ENCODE measurements at places on chromosomes 2 and 18. TPM values are rescaled to one million over a fixed set of nuclear protein-coding genes. Genes with fewer than 3 reads are reported as not detected.

STON1 gene
- 12.1 TPM for total RNA-seq

DES gene
- total RNA-seq = 28.9 TPM

TCF23 gene
- total RNA-seq = 0.13 TPM

VIT gene
- 23.1 TPM for total RNA-seq

FBXO36 gene
- 13.7 TPM for total RNA-seq

CDK5R2 gene
- total RNA-seq = not detected

FZD7 gene
- 10.7 TPM for total RNA-seq

DNA sequence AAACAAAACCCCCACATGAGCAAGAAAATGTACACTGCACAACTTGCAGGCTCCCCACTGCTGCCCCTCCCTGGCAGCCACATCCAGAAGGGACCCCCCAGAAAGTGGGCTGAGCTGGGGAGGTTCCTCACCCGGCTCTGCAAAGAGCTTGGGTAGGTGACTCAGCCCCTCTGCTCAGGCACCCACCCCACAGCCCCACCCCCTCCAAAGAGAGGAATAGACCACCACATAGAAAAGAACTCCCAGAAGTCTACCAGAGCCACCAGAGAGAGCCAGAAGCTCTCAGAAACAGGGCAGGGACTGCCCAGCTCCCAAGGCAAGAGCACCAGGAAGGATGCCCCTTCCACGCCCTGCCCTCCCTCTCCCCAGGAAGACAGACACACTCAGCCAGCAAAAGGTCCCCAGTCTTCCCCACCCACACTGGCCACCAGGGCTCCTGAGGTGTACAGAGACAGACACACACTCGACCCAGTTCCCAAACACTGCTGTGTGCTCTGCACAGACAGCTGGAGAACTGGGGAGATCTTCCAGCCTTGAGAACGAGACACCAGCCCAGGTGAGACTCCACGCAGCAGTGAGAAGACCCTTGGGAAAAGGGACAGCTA is 28.2 kb downstream of the BIN1 start:
- no peak for DNase-seq

DNA sequence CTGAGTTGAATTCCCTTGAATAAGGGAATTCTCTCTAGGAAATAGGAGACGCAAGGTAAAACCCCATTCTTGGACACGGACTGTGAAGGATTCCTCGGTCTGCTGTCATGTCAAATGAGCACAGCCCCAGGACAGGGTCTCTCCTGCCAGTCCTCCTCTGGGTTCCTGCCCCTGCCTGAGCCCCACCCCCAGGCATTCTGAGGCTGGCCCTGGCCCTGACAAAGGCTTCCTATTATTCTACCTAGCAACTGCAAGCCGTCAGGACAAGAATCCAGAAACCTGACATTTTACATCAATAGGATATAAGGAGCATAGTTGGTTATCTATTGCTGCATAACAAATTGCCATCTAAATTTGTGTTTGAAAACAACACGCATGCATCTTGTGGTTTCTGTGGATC is 253.3 kb upstream of the AGAP1 start:
- no peak for DNase-seq

GRCh38 chr2:45725731-45726130 is 74.3 kb downstream of the PRKCE start:
- no peak for DNase-seq

GRCh38 chr2:45964223-45964841 is 312.9 kb downstream of the PRKCE start:
- DNase-seq = peak; percentile 83

DNA sequence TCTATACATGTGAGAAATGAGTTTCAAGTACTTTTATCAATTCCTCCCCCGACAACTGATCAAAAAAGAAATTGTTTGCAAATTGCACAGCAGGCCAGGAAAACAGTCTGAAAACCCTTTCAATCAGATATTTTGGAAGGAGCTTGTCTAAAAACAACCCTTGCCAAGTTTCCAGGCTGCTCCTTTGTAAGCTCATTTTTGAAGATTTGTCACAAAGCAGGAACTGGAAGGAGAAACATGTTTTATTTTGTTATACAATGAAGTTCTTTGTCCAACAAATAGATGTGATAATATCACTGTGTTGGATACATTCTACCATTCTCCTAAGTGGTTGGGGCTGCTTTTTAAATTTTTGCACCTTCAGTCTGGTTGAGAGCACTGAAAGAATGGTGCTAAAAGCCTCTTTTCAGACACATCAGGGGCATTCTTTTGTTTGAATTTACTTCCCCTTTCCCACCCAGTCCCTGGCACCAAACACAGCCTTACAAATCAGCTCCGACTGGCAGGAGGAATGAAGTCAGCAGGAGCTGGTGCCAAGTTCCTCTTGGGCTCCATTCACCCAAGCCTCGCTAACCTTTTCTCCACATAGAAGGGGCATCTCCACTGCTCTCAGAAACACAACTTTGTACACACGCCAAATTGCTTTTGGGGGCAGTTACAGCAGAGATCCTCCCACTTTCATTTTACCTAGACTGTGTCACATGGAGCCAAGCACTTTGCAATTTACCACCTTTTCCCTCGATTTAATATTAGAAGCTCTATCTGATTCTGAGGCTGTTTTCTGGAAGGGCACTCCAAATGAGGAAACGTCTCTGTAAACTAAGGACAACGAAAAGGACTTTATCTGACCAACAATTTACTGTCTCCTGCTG is 88.0 kb downstream of the C1D start:
- peak; percentile 42 for DNase-seq

DNA sequence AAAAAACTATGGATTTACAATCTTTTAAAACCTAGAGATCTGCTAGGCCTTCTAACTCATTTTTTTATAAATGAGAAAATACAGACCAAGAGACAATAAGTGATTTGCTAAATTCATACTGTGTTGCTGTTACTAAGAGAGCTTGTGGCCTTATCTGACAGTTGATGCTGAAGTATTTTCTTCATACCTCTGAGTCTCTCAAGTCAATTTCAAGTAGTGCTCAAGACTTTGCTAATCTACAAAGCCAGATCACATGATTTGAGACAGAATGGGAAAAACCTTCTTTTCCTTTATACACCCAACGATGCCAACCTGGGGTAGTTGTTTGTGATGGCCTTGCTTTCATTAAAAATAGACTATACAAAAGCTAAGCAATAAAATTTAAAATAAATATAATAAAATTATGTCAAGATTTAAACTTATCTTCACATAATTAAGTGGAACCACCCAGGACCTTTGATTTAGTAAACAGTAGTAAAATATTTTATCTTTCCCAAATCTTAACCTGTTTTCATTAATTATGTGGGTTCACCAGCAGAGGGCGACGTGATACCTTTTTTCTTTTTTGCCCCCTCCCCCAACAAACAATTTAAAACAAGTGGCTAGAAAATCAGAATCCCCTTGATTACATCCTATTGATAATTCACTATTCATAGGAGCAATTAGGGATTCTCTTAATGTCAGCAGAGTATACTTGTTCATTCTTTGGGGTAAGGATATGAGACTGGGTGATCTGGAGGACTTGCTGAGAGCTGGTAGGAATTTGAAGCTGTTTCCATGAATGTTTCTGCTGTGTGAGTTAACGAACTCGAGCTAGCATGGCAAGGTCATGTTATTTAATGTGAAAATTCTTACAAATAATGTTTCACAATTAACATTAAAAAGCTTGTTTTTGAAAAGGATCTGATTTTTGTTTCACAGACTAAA is 49.6 kb upstream of the SLC5A7 start:
- peak; percentile 5 for DNase-seq

DNA sequence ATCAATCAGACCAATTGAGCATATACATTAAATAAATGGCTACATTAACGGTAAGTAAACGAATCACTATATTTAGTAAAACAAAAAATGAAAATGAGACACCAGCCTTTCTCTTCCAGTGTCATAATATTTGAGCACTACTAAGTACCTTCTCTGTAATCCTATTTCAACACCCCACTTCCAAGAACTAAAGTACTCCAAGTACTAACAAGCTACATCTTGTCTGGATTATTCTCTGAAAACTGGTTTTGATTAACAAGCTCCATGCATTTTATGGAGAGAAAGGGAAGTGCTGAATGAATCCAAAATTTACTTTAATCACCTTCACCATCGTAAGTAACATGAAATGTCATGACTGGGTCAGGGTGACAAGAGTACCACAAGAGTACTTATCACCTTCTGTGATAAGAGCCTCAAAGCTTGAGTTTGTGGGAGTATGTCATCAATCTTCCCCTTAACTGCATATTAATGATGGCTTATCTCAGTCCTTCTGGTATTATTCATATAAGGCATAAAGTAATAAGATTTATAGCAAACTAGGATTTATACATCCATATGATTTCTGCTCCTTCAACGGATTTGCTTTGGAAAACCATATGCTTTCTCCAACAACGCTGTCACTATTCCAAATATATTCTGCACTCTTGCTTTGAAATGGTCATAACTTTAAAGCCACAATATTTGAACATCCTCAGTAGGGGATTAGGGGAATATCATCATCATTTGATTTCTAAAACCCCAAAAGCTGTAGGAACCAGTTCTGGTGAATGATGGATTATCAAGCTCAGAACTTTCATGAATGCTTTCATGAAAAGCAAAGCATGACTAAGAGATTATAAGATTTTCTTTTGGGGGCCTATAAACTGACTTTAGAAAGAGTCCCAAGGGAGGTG is 127.0 kb downstream of the ANTXR1 start:
- DNase-seq = no peak

DNA sequence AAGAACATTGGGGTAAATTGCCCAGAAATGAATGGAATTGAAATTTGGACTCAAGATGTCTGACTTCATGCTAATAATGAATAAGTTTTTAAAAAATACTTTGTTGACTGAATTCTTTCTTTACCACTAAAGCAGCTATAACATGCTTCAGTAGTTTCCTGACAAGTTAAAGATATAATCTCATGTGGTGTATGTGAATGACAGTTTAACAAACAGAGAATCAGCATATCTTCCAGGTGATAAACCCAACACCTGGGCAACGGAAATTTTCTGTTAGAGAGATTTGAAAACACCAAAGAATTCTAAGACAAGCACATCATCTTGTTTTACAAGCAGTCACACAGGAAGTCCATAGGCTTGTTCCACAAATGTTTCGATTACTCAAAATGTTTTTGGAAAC is 372.6 kb upstream of the VRK2 start:
- DNase-seq = no peak

GRCh38 chr18:22930089-22930713 is 2.9 kb upstream of the RBBP8 start:
- peak; percentile 78 for DNase-seq

DNA sequence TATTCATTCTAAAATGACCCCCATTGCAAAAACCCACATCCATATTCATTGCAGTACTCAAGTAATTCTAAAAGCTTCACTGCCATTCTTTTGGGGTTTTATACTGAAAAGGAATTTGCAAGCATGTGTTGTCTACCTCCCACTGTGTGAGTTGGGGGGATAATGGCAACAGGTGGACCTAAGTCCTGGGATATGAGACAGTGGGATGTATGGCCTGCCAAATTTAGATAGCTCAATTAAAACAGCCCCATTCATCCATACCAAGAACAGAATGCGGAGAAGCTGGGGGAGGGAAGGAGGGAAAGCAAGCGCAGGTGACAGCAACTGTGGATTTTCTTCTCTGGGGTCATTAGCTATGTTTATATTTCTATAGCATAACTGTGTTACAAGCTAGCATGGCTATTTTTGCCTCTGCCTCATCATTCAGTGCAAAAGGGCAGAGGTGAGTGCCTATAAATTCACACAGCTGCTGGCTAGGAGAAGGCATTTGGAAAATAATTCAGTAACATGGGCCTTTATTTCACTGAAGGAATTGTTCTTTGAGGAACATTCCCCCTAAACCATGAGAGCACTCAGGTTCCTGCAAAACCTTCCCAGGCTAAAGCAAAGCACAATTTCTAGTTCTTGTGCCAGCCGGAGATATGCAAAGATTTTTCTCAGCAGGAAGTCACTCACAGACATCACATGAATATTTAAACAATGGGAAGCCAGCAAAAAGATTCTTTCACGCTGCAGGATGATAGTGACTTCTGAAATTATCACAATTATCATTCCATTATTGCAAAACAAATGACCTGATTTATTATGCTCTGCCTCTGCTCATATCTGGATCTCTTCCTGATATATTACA is 393.9 kb upstream of the ACVR2A start:
- no peak for DNase-seq

- no peak for DNase-seq
Observed at GRCh38 chr2:2015646-2016045, 271.3 kb upstream of the PXDN start.

GRCh38 chr2:84924173-84925106 is 19.0 kb downstream of the TMSB10 start:
- no peak for DNase-seq

DNA sequence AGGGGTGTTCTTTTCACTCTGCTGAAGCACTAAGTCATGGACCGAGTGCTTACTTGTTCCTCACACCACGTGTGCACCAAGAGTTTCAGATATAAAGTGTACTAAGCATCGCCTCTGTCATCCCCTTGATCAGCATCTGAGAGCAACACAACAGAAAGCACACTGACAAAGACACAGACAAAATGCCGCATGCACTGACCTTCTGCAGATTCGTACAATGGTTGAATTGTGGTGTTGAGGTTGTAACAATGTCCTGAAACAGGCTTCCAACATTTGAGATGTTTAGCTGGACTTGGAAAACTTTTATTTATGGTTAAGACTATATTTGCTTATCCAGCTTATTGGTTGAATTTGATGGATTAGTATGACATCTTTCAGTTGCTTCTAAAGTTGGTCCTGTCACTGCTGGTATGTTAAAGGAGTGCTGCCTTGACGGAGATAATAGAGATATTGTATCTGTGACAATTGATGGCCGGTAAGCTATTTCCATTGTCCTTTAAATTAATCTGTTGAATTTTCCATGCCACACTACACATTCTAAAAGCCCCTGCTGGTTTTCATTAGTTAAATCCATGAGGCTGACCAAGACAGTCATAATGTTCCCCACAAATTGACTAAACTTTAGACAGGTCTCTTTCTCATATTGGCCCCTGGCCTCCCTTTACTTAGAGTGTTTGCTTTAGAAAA is 99.9 kb downstream of the CBLN2 start:
- no peak for DNase-seq

DNA sequence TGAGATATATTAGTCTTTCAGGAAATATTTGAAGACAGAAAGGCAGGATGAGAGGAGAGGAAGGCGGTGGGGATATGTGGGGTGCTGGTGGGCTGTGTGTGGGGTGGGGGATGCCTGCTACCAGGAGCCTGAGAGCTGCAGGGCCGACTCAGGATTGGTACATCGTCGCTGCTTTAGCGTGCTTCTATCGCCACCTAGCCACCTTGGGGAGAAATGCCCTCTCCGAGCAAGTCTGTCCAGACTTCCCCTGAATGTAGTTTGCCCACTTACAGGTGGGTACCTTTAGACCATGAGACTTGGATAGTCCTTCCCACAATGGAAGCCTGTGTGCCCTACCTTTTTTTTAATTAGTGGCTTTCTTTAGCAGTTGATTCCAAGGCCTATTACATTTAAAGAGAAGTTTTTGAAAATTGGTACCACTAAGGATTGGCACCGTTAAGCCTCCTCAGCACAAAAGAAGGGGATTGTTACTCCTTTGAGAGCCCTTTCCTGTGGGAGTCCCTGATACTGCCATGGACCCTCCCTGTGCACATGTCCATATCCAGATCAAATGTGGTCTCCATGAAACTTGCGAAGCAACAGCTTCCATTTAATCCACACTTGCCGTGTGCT is 114.1 kb upstream of the NDUFV2 start:
- peak; percentile 53 for DNase-seq

GRCh38 chr2:140600116-140600515 is 1530.7 kb downstream of the LRP1B start:
- no peak for DNase-seq

GRCh38 chr2:240730501-240731177 is 39.0 kb downstream of the AQP12A start:
- no peak for DNase-seq

All from thyroid gland (tissue), 4 donors.